ENCODE measurements at places on chromosomes 5 and 9.

- H3K27me3 ChIP-seq: no peaks in the 10 kb centered on the region
- no peak within 1 kb of the TSS for H3K27ac ChIP-seq
- peak within 1 kb of the TSS; percentile 51 for H3K4me3 ChIP-seq
- DNase-seq: peak; percentile 89
- H3K4me1 ChIP-seq: no peaks in the 10 kb centered on the region
Measured at GRCh38 chr9:113056191-113057106, at the start of gene ZFP37. Gene ZFP37, minus strand, starts transcription at chr9:113056724. Its CDS starts 36 bp downstream, at chr9:113056688.

- H3K27ac ChIP-seq: no peak overlapping the region
- H3K27me3 ChIP-seq: no peaks in the 10 kb centered on the region
- H3K36me3 ChIP-seq: no peaks in the 10 kb centered on the region
- no peaks in the 10 kb centered on the region for H3K4me1 ChIP-seq
- no peak overlapping the region for H3K4me3 ChIP-seq
Measured at GRCh38 chr9:3936520-3937235, 363.2 kb downstream of the GLIS3 start.

- peaks cover 12% of the 10 kb centered on the region for H3K4me1 ChIP-seq
- H3K4me3 ChIP-seq: no peak overlapping the region
- no peaks in the 10 kb centered on the region for H3K27me3 ChIP-seq
- H3K36me3 ChIP-seq: no peaks in the 10 kb centered on the region
- H3K27ac ChIP-seq: peak overlapping the region; percentile 13
- DNase-seq: no peak
Measured at GRCh38 chr9:89477384-89477783, 20.5 kb downstream of the SEMA4D start.

- H3K27me3 ChIP-seq: no peaks in the 10 kb centered on the region
- no peak overlapping the region for H3K4me3 ChIP-seq
Measured at GRCh38 chr5:115379622-115380344, 83.3 kb upstream of the CCDC112 start.

GRCh38 chr9:127545196-127546124 lies 66.6 kb upstream of the STXBP1 start:
- H3K27me3 ChIP-seq: no peaks in the 10 kb centered on the region
- peak overlapping the region; percentile 79 for H3K27ac ChIP-seq
- H3K36me3 ChIP-seq: no peaks in the 10 kb centered on the region
- no peak overlapping the region for H3K4me3 ChIP-seq
- H3K4me1 ChIP-seq: peaks cover 26% of the 10 kb centered on the region
- peak; percentile 87 for DNase-seq

GRCh38 chr9:16622541-16622940 lies 247.9 kb downstream of the BNC2 start:
- no peak for DNase-seq
- no peak overlapping the region for H3K27ac ChIP-seq
- no peak overlapping the region for H3K4me3 ChIP-seq
- no peaks in the 10 kb centered on the region for H3K36me3 ChIP-seq
- H3K4me1 ChIP-seq: no peaks in the 10 kb centered on the region

- no peaks in the 10 kb centered on the region for H3K4me1 ChIP-seq
- H3K4me3 ChIP-seq: no peak overlapping the region
- no peaks in the 10 kb centered on the region for H3K27me3 ChIP-seq
- no peaks in the 10 kb centered on the region for H3K36me3 ChIP-seq
Measured at GRCh38 chr5:52784737-52785136, 3.0 kb upstream of the ITGA1 start.

DNA sequence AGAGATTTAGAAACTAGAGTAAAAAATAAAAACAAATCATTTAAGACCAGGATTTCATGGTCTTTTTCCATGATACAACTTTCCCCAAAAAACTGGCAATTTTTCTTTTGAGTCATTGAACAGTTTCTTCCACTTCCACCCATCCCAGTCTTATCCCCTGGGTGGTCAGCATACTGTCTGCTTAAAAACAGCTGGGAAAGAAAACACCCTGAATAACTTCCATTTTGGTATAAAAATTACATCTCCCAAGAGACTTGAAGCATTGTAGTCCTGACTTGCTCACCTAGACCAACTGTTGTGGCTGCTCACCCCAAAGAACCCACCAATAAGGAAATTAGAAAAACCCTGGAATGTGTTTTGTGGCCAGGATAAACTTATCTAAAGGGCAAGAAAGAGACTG lies 731.3 kb downstream of the NR2F1-AS1 start:
- H3K4me1 ChIP-seq: no peaks in the 10 kb centered on the region
- no peaks in the 10 kb centered on the region for H3K27me3 ChIP-seq
- no peaks in the 10 kb centered on the region for H3K36me3 ChIP-seq
- H3K27ac ChIP-seq: no peak overlapping the region
- no peak for DNase-seq

- no peak overlapping the region for H3K27ac ChIP-seq
- H3K36me3 ChIP-seq: no peaks in the 10 kb centered on the region
- no peaks in the 10 kb centered on the region for H3K27me3 ChIP-seq
- no peak for DNase-seq
- H3K4me1 ChIP-seq: no peaks in the 10 kb centered on the region
Measured at GRCh38 chr5:145903113-145903512, 30.3 kb upstream of the GRXCR2 start.

GRCh38 chr9:72041775-72042194 lies 18.6 kb downstream of the C9orf57 start:
- H3K27me3 ChIP-seq: no peaks in the 10 kb centered on the region
- no peak overlapping the region for H3K4me3 ChIP-seq
- no peaks in the 10 kb centered on the region for H3K4me1 ChIP-seq
- no peak overlapping the region for H3K27ac ChIP-seq
- peak; percentile 42 for DNase-seq

- no peaks in the 10 kb centered on the region for H3K27me3 ChIP-seq
- H3K27ac ChIP-seq: peak overlapping the region; percentile 54
- no peaks in the 10 kb centered on the region for H3K36me3 ChIP-seq
- peak overlapping the region; percentile 12 for H3K4me3 ChIP-seq
- DNase-seq: no peak
Measured at GRCh38 chr5:39422728-39423285, 2.0 kb downstream of the DAB2 start.

- H3K27me3 ChIP-seq: no peaks in the 10 kb centered on the region
- no peaks in the 10 kb centered on the region for H3K36me3 ChIP-seq
- H3K4me1 ChIP-seq: no peaks in the 10 kb centered on the region
- H3K4me3 ChIP-seq: no peak overlapping the region
Measured at GRCh38 chr9:93815135-93815534, 140.0 kb downstream of the BARX1 start.

DNA sequence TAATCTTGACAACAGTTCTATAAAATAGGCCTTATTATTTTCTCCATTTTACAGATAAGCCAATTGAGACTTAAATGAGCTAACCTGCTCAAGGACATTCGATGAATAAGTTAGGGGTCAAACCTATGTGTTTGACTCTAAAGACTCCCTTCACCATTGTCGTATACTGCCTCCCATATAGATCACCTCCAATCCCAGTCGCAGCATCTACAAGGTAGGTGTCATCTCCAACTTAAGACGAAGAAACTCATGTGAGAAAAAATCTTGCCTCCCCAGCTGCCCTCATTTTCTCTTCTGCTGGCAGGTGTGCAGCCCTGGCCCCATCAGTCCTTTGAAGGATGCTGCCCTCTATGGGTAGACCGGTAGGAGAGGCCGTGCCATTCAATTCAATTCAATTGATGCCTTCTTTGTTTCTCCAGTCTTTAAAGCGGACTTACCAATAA lies 75.2 kb upstream of the SMARCA2 start:
- peak; percentile 24 for DNase-seq
- no peaks in the 10 kb centered on the region for H3K4me1 ChIP-seq
- no peaks in the 10 kb centered on the region for H3K36me3 ChIP-seq
- no peaks in the 10 kb centered on the region for H3K27me3 ChIP-seq
- H3K27ac ChIP-seq: no peak overlapping the region
- H3K4me3 ChIP-seq: no peak overlapping the region
